ENCODE measurements at places on chromosomes 12 and 14.
A peak's percentile ranks its signal among the peaks of the same experiment; 100 is the strongest.

DNA sequence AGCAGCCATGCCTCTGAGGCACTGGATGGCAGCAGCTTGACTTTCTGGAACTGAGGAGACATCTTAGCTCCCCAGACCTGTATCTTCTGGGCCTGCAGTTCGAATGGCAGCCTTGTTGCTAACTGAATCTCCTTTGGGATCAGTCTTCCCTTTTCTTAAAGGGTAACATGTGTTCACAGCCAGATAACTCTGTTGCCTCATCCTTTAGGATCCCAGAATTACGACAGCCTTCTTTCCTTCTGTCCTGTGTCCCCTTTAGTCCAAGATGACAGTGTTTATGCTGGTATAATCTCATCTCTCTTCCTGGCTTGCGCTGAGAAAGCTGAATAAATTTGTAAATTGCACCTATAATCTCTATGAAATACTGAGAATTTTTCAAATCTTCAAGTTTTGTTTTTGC, 9.1 kb upstream of the ERC1 start:
- no peak for DNase-seq

DNA sequence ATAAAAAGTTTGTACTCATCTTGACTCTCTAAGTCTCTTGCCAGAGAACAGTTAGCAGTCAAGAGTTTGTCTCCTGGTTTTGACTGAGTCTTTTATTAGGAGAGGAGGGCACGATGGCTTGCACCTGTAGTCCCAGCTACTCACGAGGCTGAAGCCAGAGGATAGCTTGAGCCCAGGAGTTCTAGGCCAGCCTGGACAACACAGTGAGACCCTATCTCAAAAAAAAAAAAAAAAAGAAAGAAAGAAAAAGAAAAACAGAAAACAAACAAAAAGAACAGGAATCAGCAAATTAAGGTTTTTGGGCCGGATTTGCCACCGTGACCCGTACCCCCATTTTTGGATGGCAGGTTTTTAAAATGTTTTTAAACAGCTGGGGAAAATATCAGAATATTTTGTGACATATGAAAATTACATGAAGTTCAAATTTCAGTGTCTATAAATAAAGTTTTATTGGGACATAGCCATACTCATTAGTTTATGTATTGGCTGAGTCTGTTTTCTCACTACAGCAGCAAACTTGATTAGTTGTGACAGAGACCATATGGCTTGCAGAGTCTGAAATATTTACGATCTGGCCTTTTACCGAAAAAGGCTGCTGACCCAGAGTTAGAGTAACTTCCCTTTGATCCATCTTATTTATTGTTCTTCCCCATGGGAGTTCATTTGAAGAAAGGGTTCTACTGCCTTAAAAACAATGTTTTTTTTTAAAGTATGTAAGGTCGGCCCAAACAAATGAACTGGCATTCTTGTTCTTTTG, 31.2 kb downstream of the VEZT start:
- no peak for DNase-seq

- DNase-seq, result no peak
Measured at GRCh38 chr12:127822809-127823411, 444.1 kb upstream of the TMEM132C start.

- DNase-seq, result no peak
Measured at GRCh38 chr12:107126796-107127481, 33.6 kb upstream of the CRY1 start.

GRCh38 chr12:53056296-53056695, 6.4 kb downstream of the TNS2 start:
- no peak for DNase-seq

GRCh38 chr14:91230397-91231035, 14.0 kb downstream of the GPR68 start:
- no peak for DNase-seq

- DNase-seq, result peak; percentile 1
Measured at GRCh38 chr12:24991209-24992049, 42.5 kb upstream of the BCAT1 start.

- DNase-seq, result peak; percentile 16
Measured at GRCh38 chr12:93183940-93184671, 193.6 kb upstream of the NUDT4 start.

DNA sequence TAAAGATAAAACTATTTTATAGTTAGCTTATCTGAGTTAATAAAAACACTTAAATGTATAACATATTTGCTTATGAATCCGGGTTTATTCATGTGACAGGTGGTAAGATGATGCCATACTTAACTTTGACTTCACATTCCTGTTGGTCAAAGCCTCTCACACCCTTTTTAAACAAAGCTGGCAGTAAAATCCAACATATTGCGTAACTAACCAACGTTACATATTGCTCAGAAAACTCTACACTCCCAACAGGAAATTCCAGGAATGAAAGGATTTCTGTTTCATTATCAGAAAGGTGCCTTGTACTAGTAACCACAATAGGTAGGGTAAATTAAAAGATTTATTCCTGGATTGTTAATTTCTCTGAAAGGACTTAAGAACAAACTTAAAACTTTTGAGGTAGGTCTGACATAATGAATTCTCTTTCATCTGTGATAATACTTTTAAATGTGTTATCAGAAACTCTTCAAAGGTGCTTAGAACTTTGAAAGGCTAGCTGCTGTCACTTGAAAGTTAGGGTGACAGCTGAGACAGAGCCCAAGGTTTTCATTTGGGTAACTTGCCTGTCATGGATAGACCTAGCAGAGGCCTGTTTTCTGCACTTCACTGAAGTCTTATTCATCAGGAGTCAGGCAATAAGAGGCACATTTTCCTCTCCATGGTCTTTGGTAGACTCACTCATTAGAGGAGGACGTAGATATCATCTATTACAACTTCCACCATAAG, 23.8 kb upstream of the CATSPERB start:
- no peak for DNase-seq

DNA sequence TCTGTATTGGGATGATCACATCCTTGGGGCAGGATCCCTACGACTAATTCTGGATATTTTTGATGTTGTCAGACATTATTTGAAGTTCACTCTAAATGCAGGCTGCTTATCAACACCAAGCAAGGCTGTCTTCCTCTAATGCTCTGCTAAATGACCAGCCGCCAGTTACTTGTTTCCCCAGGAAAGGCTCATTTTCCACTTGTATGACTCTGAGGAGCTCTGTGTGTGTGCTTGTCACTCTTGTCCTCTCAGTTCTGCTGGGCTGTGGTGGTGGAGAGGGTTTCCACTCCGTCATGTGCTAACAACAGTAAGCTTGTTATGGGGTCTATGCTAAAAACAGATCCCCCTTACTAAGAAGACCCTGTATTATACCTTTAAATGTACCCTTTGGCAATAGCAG, 42.1 kb downstream of the ATL1 start:
- DNase-seq, result no peak

- DNase-seq, result no peak
Measured at GRCh38 chr14:105043641-105044040, 21.6 kb downstream of the GPR132 start.

GRCh38 chr12:110742096-110742717, 484 bp downstream of the PPP1CC start:
- no peak for DNase-seq

DNA sequence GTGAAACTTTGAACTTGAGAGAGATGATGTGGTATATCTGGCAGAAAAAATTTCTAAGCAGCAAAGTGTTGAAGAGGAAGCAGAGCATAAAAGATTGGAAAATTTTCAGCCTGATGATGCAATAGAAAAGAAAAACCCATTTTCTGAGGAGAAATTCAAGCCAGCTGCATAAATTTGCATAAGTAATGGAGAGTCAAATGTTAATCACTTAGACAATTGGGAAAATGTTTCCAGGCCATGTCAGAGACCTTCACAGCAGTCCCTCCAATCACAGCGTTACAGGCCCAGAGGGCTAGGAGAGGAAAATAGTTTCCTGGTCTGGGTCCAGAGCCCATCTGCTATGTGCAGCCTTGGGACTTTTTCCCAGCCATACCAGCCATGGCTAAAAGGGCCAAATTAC, 469.0 kb upstream of the FOXG1 start:
- no peak for DNase-seq

- DNase-seq, result no peak
Measured at GRCh38 chr12:44873898-44874297, 2.2 kb downstream of the NELL2 start.

DNA sequence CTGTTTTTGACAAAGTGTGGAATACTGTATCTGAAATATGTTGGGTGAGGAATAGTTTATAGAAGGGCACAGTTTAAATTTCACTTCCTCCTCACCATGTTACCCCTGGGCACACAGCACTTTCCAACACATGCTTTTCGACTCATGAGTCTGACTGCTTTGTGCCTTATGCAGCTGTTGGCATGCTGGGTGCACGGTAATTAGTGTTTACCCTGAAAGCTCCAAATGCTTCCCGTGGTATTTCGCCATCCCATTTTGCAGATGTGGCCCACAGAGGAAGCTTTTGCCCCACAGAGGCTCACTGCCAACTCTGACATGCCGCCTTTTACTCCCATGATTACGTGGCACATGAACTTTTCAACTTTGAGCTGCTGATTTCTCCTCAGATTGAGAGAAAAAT, 168.6 kb downstream of the PRKCH start:
- no peak for DNase-seq

DNA sequence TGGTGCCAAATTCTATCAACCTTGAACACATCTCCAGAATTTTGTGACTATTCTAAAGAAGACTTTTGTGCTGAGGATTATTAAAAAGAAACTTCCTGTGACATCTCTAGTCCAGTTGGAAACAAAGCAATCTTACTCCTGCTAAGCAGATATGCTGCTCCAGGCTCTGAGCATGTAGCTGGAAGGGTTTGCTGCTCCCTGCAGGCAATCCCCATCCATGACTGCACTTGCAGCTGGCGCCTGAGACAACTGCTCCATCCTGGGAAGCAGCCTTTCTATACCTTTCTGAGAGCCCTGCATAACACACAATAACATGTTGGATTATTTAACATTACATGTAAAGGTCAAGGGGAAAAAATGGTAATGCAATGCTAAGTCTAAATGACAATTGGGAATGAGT, 105.1 kb downstream of the NDUFA12 start:
- DNase-seq, result no peak

GRCh38 chr12:1108276-1108675, 117.3 kb downstream of the ERC1 start:
- no peak for DNase-seq

- DNase-seq, result no peak
Measured at GRCh38 chr12:92581604-92582003, 121.2 kb upstream of the PLEKHG7 start.

DNA sequence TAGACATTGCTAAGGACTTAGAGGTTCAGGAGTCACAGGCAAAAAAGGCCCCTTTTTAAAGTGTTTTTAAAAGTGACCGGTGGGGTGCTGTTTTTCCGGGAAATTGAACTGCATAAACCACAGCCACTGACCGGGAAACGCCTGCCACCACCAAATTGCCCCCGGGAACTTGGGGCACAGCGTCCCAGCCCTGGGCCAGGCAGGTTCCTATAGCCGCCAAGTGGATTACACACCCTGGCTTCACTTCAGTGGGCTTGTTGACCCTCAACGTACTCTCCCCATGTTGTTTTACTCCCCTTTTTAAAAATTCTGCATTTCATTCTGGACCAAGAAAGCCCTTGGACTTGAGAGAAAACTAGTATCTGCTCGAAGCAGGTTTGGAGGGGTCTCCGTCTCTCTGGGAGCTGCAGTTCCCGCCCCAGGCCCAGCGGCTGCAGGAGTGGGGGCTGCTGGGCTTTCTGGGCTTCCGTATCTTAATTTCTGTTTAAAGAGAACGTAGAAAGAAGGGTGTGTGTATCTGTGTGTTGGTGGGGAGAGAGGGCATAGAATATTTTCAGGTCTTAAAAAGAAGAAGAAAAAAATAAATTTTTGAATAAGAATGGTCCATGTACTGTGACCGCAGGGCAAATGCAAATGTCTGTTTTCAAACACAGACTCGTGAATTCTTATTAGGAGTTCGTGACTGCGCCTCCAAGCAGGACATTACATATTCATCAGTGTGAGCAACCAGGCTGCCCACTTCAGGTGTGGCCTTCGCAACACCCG, 82.9 kb downstream of the PAPOLA start:
- no peak for DNase-seq

GRCh38 chr12:45205165-45205825, 10.6 kb upstream of the ANO6 start:
- DNase-seq, result no peak

DNA sequence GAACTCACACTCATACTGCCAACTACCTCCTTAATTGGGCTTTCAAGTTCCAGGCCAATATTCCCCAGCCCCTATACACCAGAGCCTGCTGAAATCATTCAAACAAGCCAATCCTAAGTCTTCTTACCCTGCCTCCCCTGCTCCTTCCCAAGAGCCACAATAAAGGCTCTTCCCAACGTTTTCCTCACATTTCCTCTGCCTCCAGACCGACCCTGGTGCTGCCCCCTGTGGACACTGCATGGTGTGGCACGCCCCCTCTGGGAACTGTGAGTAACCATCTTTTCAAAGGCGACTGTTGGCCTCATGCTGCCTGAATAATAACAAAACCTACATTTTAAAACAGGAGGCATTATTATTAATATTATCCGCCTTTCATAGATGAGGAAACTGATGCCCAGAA, 111.6 kb upstream of the NOS1 start:
- DNase-seq, result no peak

DNA sequence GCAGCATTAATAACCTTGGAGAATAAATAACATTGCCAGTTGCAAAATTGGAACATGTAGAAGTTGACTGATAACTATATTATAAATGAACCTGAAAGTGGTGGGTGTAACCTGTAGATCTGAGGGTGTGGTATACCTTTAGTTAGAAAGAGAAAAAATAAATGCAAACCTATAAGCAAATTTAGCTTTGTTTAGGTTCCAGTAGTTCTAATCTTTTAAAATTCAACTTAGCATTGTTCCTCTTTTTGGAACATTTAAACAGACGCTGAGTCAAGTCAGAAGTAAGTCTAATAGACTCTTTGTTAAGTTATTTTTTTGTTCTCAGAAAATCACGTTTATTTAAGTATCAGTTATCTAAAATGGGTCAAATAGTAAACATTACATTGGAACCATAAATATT, 120.0 kb downstream of the DNAI7 start:
- no peak for DNase-seq

- no peak for DNase-seq
Measured at GRCh38 chr14:68879841-68880575, 87.1 kb upstream of the ZFP36L1 start.

GRCh38 chr12:42741091-42741490, 151.5 kb upstream of the PRICKLE1 start:
- DNase-seq, result no peak

- no peak for DNase-seq
Measured at GRCh38 chr12:115817389-115817788, 460.1 kb downstream of the MED13L start.

DNA sequence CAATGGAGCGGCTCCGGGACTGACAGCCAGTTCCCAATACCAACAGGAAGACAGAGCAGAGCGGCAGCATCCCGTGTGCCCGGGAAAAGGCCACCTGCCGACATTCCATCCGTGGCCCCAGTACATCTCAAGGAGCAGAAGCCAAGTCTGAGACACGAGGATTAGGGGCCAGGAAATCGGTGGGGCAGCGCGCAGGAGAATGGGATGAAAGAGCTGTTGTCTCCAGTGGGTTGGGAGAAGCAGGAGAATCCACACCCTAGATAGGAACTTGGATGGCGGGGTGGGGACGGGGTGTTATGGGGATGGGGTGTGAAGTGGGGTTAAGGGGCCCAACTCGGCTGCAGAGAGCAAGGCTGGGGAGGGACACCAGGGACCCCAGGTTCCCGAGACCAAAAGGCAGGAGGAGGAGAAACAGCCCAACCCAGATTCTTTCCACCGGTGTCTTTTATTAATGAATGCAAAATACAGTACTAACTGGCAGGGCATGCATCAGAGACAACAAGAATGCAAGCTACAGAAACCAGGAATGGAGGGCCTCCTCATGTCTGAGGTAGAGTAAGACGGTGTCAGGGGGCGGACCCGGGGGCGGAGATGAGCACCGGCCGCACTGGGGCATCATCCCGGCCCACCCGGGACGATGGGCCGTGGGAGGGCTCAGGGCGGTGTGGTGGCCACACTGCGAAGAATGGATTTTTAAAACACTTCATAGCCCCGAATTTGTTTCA, 50.3 kb downstream of the BEGAIN start:
- DNase-seq, result peak; percentile 2

All from CD4-positive, alpha-beta T cell (primary cell).